ENCODE measurements at places on chromosomes 16 and 17. TPM values are rescaled to one million over a fixed set of nuclear protein-coding genes. Genes with fewer than 3 reads are reported as not detected.

DNA sequence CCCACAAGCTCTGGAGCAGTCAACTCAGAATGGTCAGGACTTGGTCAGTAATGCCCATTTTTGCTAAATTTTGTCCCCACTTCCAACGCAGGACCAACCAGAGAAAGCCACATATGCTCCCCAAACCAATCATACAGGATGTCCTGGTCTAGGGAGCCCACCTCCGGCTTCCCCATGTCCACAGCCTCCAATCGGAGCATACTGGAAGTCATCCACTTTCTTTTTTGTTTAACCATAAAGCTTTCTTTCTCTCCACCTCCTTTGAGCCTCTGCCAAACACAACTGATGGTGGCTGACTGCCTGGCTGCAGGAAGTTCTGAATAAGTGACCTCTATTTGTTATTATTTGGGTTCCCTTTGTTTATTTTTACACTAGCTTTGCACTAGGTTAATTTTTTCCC, 549.1 kb downstream of the WWOX start:
- H3K27me3 ChIP-seq, result no peaks in the 10 kb centered on the region
- no peaks in the 10 kb centered on the region for H3K36me3 ChIP-seq

DNA sequence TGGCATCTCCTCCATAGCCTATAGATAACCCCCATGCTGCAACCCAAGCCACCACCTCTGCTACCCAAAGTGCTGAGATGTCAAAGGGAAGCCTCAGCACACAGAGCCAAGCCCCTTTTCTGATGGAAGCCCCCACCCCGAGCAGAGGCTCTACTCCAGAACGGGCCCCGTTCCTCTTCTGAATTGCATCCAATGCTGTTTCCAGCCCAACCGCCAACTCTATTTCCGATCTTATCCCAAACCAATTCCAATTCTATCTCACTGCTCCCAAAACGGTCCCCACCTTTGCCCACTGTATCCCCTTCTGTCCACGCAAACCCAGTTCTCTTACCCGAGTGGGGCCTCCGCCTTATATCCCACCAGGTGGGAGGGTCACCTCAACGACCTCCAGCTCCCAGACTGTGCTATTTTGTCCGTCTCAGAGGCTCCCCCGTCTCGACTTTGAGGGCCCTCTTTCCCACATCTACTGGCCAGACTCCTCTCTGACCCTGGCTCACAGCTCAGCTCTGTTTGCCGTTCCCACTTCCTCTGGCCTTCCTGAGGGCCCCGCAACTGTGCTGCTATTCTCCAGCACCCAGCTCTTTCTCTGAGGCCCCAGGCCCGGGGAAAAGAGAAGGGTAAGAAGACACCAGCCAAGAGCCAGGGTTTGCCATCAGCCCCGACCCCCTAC, 487 bp downstream of the SRL start:
- peaks cover 32% of the 10 kb centered on the region for H3K4me1 ChIP-seq
- no peaks in the 10 kb centered on the region for H3K36me3 ChIP-seq
- no peaks in the 10 kb centered on the region for H3K27me3 ChIP-seq
- DNase-seq, result no peak
- peak overlapping the region; percentile 10 for H3K27ac ChIP-seq

DNA sequence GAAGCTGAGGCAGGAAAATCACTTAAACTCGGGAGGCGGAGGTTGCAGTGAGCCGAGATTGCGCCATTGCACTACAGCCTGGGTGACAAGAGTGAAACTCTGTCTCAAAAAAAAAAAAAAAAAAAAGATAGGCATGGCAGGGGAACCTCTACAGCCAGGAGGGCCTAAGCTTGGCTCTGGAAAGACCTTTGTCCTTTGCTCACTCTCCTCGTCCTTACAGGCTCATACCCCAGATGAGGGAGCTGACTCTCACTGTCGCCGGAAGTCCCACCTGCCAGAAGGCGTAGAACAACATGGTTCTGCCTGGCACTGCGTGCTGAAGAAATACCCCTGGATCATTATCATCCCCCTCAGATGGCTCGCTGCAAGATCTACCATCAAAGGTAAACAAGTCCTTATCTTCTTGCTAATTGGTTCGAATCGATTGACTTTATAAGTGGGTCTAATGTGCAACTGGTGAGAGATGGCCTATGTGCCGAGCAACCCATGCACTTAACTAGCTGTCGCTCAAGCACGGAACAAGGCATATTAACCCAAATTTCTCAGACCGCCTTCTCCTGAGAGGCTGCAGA, 29.7 kb downstream of the RTN4RL1 start:
- no peak overlapping the region for H3K4me3 ChIP-seq
- H3K27me3 ChIP-seq, result peaks cover 20% of the 10 kb centered on the region
- DNase-seq, result no peak

- peaks cover 9% of the 10 kb centered on the region for H3K4me1 ChIP-seq
- H3K4me3 ChIP-seq, result no peak overlapping the region
- H3K27me3 ChIP-seq, result peaks cover 72% of the 10 kb centered on the region
- H3K27ac ChIP-seq, result no peak overlapping the region
- H3K36me3 ChIP-seq, result no peaks in the 10 kb centered on the region
These were observed 2.3 kb downstream of the RPRML start for GRCh38 chr17:46976626-46977270.

RGS11 gene
- total RNA-seq, result 4.0 TPM

GRCh38 chr17:4607261-4607741, 23.0 kb downstream of the SMTNL2 start:
- no peak for DNase-seq
- no peaks in the 10 kb centered on the region for H3K27me3 ChIP-seq
- H3K27ac ChIP-seq, result peak overlapping the region; percentile 98
- peak overlapping the region; percentile 32 for H3K4me3 ChIP-seq
- H3K36me3 ChIP-seq, result peaks cover 21% of the 10 kb centered on the region

Data from mesothelial cell of epicardium (in vitro differentiated cells).